Activated T-helper 9 cell treated with anti-CD3 and anti-CD28 coated beads, Interleukin-2, amount 50 U/mL, for 16 hours (primary cell): ENCODE measurements at places on chromosomes 13 and 19.

GRCh38 chr19:2240881-2241760 is 4.5 kb downstream of the SF3A2 start:
- DNase-seq, result no peak

GRCh38 chr19:35731779-35732405 is 10.4 kb downstream of the IGFLR1 start:
- no peak for DNase-seq

- no peak for DNase-seq
Measured at GRCh38 chr13:50388481-50388880, 373.2 kb downstream of the KCNRG start.

DNA sequence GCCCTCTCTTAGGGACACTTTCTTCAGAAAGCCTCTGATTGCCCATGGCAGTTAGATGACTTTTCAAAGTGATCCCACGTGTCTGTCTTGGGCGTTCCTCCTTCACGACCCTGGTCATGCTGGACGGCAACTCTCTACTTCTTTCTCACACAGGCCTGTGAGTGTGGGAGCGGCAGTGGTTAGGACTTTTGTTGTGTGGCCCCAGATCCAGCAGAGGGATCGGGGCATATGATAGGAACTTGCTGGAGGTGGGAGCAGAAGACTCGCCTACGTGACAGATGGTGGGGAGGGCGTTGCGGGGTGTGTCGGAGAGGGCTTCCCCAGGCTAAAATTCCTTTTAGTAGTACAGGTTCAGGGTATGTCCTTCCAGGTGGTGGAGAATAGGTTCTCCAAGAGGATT is 289.5 kb upstream of the MAB21L1 start:
- no peak for DNase-seq

DNA sequence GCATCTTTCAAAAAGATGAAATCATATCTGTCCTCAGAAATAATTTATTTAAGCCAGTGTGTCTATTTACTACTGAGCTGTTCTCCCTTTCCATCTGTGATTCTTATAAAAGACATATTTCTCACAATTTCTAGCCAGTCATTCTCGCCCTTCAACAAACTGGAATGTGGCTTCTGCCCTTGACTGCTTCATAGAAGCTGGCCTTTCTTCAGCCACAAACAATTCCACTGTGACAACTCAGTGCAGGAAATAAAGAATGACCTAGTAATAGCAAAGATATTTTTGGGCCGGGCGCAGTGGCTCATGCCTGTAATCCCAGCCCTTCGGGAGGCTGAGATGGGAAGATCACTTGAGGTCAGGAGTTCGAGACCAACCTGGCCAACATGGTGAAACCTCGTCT is 655.5 kb downstream of the PCDH9 start:
- no peak for DNase-seq

- DNase-seq, result no peak
Measured at GRCh38 chr19:4499855-4500254, 18.4 kb downstream of the PLIN4 start.

- DNase-seq, result no peak
Measured at GRCh38 chr13:99731747-99732146, 230.5 kb downstream of the TM9SF2 start.

GRCh38 chr19:31610018-31610417 is 260.8 kb upstream of the TSHZ3 start:
- DNase-seq, result no peak

DNA sequence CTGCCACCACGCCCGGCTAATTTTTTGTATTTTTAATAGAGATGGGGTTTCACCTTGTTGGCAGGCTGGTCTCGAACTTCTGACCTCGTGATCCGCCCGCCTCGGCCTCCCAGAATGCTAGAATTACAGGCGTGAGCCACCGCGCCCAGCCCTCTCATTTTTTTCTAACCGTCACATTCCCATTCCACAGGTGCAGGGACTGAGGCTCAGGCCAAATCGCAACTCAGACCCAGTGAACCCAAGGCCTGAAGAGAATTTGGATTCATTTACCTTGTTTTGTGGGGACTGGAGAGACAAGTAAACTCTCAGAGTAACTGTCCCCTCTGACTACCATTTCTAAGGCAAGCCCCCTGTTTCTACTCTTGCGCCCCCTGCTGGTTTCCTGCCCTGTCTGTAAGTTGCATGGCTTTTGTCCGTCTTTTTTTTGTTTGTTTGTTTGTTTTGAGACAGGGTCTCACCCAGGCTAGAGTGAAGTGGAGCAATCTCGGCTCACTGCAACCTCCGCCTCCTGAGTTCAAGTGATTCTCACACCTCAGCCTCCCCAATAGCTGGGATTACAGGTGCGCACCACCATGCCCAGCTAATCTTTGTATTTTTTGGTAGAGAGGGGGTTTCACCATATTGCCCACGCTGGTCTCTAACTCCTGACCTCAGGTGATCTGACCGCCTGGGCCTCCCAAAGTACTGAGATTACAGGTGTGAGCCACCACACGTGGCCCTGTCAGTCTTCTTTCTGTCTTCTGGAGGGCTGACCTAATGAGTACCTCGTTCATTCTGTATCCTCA is 2.3 kb upstream of the STRN4 start:
- peak; percentile 68 for DNase-seq

GRCh38 chr13:64959276-64959675 is 2270.9 kb downstream of the PCDH9 start:
- no peak for DNase-seq

DNA sequence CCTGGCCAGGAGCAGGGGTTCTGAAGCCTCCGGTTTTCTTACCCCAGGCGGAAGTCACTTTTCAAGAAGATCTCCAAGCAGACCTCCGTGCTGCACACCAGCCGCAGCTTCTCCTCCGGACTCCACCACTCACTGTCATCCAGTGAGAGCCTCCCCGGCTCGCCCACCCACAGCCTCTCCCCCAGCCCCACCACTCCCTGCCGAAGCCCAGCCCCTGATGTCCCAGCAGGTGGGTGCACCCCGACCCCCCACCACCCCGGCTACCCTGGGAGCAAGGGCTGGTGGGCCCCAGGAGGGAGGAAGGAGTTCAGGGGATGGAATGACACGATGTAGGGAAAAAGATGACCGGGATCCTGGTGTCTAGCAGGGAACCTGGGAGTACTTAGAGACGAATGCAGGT is 5.6 kb upstream of the PIK3R2 start:
- DNase-seq, result no peak

GRCh38 chr19:5123646-5124045 is 154.7 kb downstream of the KDM4B start:
- DNase-seq, result no peak

- no peak for DNase-seq
Measured at GRCh38 chr13:25678398-25678797, 306.6 kb downstream of the ATP8A2 start.

DNA sequence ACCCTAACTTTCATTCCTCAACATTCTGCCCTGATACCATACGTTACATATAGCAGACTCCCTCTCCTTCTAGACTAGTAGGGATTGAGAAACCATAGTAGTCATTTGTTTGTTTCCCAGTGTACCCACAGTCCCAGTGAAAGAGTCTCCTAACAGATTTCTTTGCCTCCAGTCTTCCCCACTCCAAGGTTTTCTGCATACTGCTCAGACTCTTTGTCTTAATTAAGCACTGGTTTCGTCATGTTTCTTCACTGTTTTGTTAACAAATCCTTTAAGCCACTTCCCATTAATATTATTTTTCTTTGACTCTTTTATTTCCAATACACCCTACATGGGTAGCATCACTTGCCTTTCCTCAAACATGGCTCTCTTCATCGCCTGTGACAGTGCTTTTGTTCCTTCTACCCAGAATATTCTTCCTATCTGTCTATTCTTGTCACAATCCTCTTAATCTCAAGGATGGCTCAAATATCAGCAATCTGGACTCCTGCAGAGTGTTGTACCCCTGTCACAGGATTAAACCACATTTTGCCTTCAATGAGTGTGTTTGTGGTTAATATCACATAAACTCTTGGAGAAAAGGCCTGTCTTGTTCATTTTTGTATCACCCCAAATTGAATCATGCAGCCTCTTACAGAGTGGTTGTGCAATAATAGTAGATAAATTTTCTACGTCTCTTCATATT is 92.7 kb upstream of the KLF12 start:
- DNase-seq, result no peak

GRCh38 chr13:109396266-109396665 is 390.1 kb downstream of the IRS2 start:
- DNase-seq, result no peak

- no peak for DNase-seq
Measured at GRCh38 chr19:1169411-1169791, 4.7 kb downstream of the SBNO2 start.

DNA sequence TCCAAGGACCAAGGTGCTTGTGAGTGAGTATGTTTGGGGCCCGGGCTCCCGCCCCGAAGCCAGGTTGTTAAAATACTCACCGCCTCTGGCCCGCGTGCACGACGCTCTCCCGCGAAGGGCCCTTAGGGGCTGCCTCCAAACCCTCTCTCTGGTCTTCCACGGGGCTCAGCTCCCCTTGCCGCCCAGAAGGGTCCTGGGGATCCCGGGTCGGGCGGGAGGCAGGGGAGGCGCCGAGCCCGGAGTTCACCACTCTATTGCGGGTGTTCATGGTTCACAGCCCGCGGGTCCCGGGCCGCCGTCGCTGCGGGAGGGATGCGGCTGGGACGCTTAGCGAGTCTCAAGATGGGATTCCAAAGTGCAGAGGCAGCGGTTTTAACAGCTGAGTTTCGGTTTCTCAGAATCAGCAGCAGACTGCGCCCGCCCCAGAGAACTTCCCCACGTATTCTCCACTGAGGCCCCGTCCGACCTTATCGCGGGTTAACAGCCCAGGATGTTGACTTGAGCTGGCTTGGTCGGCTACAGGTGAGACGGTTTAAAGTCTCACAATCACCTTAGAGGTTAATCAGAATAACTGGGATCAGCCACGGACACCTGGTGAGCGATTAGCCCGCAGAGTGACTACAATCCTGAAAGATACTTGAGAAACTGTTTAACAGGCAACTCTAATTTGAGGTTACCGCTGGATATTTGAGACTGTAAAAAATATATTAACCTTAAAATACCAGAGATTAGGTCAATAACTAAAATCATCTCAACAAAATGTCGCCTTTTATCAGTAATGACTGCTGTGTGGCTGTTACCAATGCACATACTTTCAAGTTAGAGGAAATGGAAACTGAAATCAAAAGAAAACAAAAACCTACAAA is at the start of gene EPSTI1:
EPSTI1 (minus strand) TSS at position 344 of the 866 bp plus-strand sequence; CDS start at position 268, 76 bp downstream.
- DNase-seq, result peak; percentile 71

DNA sequence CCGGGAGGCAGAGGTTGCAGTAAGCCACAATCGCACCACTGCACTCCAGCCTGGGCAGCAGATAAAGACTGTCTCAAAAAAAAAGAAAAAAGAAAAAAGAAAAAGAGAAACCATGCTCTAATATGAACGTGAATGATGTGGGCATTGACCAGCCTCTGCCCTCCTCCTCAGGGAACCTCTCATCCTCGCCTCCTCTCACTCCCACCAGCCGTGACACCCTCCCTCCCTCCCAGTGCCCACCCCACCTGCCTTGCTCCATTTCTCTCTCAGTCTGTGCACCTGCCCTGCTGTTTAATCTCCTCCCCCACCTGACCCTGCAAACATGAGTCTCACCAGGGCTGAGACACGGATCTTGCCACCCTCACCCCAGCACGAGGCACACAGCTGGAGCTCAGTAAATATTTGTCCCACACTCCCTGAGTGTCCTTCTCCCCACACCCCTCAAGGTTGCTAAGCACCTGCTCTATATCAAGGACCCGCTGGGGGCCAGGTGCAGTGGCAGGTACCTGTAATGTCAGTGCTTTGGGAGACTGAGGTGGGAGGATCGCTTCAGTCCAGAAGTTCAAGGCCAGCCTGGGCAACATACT is 7.5 kb upstream of the BCAT2 start:
- DNase-seq, result no peak

DNA sequence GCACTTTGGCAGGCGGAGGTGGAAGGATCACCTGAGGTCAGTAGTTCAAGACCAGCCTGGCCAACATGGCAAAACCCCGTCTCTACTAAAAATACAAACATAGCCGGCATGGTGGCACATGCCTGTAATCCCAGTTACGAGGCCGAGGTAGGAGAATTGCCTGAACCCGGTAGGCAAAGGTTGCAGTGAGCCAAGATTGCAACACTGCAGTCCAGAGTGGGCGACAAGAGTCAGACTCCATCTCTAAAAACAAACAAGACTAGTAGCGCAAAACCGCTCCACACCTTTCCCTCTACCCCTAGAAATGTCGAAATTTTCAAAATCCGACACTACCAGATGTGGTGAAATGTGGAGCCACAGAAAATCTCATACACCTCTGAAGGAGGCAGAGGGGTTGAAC is 11.2 kb upstream of the TYROBP start:
- DNase-seq, result no peak

GRCh38 chr13:90553159-90553558 is 794.3 kb upstream of the MIR17HG start:
- DNase-seq, result no peak

DNA sequence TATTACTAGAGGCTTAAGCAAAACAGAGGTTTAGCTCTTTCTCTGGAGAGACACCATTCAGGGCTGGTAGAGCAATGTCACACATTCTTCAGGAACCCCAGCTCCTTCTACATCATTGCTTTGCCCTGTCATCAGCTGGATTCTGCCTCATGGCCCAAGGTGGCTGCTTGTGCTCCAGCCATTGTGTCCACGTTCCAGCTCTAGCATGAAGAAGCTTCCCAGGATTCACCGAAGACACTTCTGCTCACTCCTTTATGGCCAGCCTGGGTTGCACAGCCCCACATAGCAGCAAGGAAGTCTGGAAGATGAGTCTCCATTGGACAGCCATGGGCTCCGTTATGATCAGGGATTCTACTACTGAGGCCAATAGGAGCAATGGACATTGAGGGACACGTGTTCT is 13.2 kb downstream of the PGLS start:
- DNase-seq, result no peak

DNA sequence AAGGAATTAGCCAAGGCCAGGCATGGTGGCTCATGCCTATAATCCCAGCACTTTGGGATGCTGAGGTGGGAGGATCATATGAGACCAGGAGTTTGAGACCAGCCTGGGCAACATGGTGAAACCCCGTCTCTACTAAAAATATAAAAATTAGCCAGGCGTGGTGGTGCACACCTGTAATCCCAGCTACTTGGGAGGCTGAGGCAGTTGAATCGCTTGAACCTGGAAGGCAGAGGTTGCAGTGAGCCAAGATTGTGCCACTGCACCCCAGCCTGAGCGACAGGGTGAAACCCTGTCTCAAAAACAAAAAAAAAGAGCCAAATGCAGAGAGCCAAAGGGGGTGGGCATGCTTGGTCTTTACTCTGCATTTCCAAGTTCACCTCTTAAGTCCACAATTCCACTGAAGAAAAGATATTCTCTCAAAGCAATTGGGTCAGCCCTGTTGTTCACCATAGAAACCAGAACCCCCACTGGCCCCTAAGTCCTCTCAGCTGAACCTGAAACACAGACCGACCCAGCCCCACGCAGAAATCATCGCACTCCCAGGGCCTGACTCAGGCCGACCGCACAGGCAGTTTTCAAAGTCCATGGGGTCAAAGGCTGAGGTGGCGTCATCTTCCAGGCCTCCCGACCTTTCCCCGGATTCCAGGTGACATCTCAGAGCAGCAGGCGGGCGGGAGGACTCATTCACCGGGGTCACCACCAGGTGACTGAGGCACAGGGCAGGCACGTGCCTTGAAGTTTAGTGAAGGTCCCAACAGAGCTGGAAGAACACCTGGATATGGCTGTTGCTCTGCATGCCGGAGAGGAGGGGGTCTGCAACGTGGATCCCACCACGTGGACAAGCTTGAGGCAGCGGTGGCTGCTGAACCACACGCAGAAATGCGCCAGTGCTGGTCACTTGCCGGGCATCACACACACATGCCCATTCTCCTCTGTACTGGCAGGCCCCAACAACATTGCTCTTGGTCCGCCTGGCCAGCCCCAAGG is 33.1 kb downstream of the SLC25A42 start:
- no peak for DNase-seq

- no peak for DNase-seq
Measured at GRCh38 chr13:73173279-73173811, 114.5 kb downstream of the KLF5 start.

GRCh38 chr19:41753159-41753558 is 2.2 kb upstream of the CEACAM6 start:
- DNase-seq, result peak; percentile 67

GRCh38 chr19:29606420-29606747 is 301 bp downstream of the POP4 start:
- DNase-seq, result no peak
